GM12892 (cell line): ENCODE measurements at places on chromosomes 2 and 18.

- no peak for DNase-seq
Observed at GRCh38 chr2:69103419-69103818, 90.4 kb downstream of the ANTXR1 start.

GRCh38 chr2:17752246-17752645, 1.4 kb downstream of the SMC6 start:
- DNase-seq, result no peak

- no peak for DNase-seq
Observed at GRCh38 chr18:45458033-45458432, 157.2 kb upstream of the SLC14A2 start.

GRCh38 chr2:143808166-143808565, 678.9 kb downstream of the ARHGAP15 start:
- no peak for DNase-seq

DNA sequence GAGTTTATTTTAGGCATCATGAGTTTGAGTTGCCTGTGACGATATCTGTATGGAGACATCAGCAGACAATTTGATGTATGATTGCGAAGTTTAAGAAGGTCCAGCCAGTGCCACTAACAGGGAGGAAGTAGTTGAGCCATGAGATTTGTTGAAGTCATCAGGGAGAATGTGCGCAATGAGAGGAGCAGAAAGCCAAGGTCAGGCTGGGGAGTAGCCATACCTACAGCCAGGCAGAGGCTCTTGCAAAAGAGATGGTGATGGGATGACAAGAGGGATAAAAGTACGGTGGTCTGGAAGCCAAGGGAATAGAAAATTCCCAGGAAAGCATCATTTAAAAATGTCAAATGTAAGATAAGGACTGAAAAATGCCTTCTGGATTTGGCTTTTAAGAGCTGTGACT, 51.2 kb downstream of the LIMS1 start:
- no peak for DNase-seq

DNA sequence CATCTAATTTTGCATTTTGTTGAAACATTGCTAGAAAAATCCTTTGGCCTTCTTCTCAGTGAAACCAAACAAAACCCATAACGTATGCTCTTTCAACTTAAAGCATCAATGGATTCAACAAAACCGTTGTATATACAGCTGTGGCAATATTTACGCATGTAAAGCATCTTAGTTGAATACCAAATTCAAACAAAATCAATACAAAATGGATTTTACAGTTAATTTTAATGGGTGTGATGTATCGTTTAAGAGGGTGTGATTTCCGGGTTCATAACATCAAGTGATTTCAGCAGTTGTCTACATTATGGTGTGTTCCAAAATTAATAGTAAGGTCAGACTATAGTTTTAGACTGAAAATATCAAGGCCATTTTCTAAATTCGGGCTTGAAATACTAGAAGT, 198.2 kb downstream of the TGIF1 start:
- DNase-seq, result no peak

- DNase-seq, result no peak
Observed at GRCh38 chr18:31219395-31219794, 56.7 kb upstream of the DSC1 start.

GRCh38 chr2:3954261-3954660, 250.9 kb downstream of the DCDC2C start:
- no peak for DNase-seq

GRCh38 chr2:1397350-1397749, 15.9 kb upstream of the TPO start:
- no peak for DNase-seq

DNA sequence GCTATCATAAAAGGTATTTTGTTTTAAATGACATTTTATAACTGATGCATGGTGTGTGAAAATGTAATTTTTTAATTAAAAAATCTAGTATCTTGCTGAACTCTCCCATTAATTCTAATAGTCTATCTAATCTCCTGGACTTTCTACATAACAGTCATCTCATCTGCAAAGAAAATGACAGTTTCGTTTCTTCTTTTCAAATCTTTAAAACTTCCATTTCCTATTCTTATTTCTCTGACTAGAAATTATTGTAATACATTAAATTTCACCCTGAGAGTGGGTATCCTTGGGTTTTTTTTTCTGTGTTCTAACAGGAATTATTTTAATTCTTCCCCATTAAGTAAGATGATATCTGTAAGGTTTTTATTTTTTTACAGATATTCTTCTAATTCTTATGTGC, 120.1 kb downstream of the KCNF1 start:
- no peak for DNase-seq

DNA sequence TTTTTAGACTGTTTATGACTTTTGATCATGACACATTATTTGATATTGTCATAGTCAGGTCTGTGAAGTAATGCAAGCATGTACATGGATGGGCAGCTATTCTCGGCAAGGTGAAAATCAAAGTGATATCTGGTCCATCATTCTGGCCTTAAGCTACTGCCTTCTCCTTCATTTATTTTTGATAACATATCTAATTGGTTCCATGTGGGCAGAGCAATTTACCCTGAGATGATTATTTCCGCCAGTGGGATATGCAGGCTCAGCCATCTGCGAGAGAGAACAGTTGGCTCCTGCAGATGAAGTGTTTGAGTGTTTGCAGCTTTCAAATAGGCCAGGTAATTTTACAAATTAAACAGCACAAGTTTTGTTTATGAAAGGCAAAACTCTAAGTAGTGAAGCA, 116.4 kb downstream of the LYPD6 start:
- no peak for DNase-seq

DNA sequence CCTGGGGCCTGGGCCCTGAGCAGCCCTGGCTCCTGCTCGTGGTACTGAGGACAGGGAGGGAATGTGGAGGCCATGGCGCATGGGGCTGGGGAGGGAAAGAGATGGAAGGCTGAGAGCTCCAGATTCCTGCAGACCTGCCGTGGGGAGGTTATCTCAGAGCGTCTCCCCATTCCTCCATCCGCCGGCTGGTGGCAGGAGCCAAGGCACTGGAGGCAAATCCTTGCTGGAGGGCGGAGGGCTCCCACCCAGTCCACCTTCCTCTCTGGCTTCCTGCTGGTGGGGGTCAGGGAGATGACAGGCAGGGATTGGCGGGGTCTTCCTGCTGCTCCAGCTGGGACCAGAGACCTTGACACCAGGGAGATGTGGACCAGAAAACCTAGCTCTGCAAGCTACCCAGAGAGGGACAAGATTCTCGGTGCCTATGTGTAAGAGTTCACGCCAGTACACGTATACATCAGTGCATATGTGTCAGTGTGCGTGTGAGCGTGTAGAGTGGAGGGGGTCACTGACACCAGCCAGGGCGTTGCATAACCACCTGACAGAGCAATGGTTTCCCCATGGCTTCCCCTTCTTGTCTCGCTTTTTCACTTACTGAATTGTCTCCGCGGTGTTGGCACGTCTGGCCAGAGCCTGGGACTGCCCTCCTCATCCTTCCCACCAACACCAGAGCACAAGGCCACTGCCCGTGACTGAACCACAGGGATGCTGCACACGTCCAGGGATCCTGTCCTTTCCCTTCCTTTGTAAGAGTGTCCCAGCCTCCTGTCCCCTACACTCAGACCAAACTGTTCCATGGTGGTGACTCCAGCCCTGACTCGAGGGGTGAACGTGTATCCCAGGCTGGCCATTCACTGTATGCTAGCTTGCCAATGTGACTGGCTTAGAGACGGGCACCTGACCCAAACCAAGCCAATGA, 15.8 kb upstream of the SEMA4C start:
- DNase-seq, result no peak

- no peak for DNase-seq
Observed at GRCh38 chr18:8800445-8800844, 95.1 kb downstream of the MTCL1 start.

- no peak for DNase-seq
Observed at GRCh38 chr2:52934323-52934898, 833.2 kb upstream of the CHAC2 start.

GRCh38 chr2:170679607-170680079, 35.5 kb upstream of the SP5 start:
- no peak for DNase-seq

DNA sequence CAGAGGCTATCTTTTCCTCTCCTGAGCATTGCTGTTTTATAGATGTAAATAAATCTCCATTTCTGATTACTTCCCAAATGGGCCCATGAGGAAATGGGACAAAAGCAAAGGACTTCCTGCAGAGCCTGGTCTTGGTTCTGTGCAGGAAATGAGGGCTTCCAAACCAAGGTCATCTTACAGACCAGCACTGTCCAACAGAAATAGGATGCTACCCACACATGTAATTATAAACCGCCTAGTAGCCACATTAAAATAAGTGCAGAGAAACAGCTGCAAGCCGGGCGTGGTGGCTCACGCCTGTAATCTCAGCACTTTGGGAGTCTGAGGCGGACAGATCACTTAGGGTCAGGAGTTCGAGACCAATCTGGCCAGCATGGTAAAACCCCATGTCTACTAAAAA, 6.2 kb downstream of the TTL start:
- no peak for DNase-seq

GRCh38 chr18:50982086-50982801, 14.4 kb downstream of the ELAC1 start:
- no peak for DNase-seq

DNA sequence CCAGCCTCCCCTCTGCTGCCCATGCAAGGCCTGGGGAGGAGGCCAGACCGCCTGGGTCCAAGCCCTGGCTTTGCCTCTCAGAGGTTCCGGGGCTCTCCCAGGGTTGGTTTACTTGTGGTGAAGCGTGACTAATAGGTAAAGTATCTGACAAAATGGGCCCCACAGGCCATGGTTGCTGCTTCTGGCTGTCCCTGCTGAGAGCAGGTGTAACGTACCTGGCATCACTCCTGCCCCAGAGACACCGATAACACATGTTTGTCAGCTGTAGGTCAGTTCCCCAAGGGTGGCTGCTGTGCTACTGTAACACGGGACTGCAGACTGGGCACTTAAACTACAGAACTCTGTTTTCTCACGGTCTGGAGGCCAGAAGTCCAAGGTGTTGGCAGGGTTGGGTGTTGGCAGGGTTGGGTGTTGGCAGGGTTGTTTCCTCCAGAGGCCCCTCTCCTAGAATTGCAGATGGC, 34.1 kb downstream of the ODC1 start:
- no peak for DNase-seq

GRCh38 chr2:33160191-33160590, 213.4 kb downstream of the LTBP1 start:
- no peak for DNase-seq

- DNase-seq, result no peak
Observed at GRCh38 chr2:144477281-144477956, 42.5 kb downstream of the ZEB2 start.

DNA sequence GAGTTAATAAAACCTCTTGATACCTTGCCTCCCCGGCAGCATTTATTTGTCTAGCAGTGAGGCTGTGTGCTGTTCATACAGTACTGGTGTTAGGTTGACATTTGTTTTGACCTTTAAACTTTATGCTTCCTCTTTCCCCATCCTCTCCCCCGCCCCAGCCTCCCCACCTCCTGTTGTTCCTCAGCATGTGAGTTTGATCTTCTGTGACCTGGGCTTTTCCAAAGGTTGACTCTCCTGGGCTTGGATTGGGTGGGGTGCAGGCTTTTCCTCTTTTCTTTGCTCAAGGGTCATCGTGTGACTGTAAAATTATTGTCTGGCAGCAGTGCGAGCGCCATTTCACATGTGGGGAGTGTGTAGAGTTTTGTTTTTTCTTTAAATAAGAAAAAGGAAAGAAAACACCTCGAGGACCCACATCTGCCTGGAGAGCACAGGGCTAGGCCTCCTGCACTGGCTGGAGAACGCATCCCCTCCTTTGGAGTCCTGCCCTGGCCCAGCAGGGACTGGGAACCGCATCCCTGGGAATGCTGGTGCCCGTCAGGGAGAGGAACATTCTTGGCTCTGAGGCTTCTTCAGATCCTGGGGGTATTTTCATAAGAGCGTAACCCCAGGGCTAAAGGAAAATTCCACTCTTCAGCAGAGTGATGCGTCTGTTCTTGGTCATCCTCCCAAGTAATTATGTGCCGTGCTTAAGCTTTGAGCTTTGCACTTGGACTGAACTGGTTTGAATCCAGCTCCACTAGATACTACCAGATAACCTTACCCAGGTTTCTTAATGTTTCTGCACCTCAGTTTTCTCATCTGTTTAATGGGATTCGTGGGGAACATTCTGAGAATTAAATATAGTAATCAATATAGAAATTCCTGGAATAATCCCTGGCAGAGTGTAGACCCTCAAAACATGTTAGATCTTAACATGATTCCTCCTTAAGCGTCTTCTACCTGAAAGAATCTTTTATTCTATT, 91.5 kb downstream of the SETBP1 start:
- DNase-seq, result no peak

GRCh38 chr2:167675906-167676305, 571.5 kb downstream of the STK39 start:
- DNase-seq, result no peak

GRCh38 chr18:63590373-63590772, 3.2 kb downstream of the SERPINB13 start:
- no peak for DNase-seq

DNA sequence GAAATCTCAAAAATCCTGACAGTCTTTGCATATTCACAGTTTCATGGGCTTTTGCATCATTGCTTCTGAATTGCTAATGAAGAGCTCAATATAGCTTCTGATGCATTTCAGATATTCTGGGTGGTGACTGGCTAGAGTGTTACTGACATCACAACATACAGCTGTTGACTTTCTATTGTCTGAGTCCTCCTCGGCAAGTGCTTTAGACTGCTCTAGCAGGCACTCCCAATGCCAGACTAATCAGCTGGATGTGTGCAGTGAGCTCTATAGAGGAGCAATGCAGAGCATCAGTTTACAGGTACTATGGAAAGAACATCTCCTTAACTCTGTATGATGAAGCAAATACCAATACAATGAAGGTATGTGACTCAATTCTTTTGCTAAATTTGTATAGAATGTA, 54.9 kb downstream of the R3HDM1 start:
- no peak for DNase-seq

- DNase-seq, result no peak
Observed at GRCh38 chr2:126154256-126154785, 501.6 kb upstream of the GYPC start.

- no peak for DNase-seq
Observed at GRCh38 chr2:145800151-145801091, 1280.5 kb upstream of the ZEB2 start.

DNA sequence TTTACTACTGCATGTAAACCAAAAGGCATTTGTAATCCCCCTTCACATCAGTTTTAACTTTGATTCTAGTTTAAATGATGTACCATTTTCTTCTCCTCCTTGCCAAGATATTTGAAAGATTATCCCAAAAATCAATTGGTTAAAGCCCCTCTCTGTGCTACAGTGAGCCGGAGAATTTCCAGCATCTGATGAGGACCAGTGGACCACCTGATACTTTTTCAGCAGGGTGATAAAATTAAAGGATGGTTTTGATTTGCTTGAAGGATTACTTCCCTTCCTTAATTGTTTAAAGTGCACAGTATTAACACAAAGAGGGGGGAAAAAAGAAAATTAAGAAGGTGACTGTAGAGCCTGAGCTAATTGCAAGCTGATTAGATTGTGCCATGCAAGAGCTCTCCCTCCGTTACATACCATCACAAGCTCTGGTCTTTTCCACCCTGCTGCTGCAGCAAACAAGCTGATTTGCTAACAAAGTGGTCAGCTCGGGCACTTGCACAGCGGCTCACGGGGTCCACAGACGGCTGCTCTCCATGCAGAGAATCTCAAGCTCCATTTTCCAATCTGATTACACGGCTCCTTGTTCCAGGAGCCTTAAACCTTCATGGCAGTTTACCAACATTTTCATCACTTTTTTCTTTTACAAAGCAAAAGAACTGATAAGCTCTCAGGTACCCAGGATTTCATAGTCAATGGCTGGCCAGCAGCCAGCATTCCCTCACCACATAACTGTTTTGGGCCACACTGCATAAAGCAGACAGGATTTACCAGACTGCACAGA, 22.1 kb downstream of the FIGN start:
- no peak for DNase-seq
